ENCODE measurements at places on chromosomes 2 and 18. TPM values are rescaled to one million over a fixed set of nuclear protein-coding genes. Genes with fewer than 3 reads are reported as not detected.
A peak's percentile ranks its signal among the peaks of the same experiment; 100 is the strongest.

GRCh38 chr2:10519394-10519740 is 71.2 kb upstream of the ODC1 start:
- peak; percentile 46 for DNase-seq

DNA sequence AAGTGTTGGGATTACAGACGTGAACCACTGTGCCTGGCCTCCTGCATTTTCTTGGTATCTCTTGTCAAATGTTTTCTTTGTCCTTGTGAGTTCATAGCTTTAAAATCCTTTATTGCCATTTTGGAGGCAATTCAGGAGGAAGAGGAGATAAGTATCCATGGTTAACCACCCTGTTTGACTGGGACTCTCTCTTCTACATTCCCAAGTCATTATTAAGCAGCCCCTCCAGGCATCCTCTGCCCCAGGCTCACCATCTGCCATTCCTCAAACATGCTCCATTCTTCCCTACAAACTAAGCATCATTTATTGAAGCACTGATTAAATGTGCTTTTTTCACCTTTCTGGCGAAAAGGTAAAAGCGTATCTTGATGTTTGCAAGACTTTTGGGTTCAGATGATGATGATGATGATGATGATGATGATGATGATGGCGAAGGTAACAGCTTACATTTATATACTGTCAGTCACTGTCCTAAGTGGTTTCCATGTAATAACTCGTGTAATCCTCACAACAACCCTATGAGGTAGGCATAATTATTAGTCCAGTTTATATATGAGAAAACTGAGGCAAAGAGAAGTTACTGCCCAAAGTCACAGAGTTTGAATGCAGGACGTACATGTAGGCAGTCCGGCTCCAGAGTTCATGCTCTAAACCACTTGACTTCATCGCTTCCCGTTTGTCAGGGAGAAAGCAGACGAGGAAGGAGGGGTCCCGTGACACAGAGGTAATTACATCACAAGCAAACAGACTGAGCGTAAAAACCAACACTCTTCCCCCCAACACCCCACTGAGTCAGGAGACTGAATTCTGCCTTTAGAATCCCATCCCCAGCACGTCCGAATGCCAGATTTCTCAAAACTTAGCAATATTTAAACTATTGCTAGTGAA is 69.7 kb upstream of the ACKR3 start:
- DNase-seq: no peak

- no peak for DNase-seq
Observed at GRCh38 chr18:68555879-68556301, 159.0 kb downstream of the TMX3 start.

DNA sequence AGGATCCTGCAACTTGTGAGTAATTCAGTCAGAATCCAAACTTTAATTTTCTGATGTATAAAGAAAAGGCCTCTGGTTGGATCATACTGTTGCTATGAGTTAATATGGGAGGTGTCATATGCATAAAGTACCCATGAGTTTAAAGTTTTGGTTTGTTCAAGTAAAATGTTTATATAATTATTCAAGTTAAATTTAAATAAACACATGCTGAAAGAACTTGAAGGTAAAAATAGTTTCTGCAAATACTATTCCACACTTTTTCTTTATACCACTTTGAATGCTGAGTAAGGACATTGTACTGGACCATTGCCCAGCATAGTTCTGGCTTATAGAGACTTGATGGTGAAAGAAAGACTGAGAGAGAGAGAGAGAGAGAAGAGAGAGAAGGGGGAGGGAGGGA is 30.7 kb downstream of the PKP4 start:
- DNase-seq: no peak

DNA sequence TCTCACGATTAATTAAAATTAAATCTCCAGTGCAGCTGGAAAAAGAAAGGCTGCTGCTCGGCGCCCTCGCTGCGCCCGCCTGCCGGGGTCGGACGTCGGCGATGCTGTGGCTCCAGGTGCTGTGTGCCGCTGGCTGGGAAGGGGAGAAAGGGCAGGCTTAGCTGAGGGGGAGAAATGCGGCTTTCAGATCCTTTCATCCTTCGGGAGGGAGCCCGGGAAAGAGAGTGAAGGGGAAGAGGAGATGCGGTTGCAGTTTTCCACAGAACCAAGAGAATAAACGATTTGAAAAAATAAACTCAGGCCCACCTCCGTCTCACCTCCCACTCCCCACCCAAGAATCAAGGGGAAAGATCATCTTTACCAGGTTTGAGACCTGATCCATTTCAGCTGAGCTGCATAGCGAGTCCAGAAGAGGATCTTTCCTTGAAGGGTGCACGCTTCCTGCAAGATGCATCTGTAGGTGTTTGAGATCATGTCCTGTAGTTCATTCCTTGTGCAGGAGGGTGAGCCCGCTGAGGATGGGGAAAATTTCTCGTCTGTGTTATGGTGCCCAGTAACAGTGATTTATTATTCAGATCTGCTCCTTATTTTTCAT is 495 bp downstream of the TMEM169 start:
- DNase-seq: no peak

GRCh38 chr2:84972932-84973331 is 2.0 kb downstream of the KCMF1 start:
- no peak for DNase-seq

- no peak for DNase-seq
Observed at GRCh38 chr2:197292619-197293018, 18.0 kb downstream of the ANKRD44 start.

DNA sequence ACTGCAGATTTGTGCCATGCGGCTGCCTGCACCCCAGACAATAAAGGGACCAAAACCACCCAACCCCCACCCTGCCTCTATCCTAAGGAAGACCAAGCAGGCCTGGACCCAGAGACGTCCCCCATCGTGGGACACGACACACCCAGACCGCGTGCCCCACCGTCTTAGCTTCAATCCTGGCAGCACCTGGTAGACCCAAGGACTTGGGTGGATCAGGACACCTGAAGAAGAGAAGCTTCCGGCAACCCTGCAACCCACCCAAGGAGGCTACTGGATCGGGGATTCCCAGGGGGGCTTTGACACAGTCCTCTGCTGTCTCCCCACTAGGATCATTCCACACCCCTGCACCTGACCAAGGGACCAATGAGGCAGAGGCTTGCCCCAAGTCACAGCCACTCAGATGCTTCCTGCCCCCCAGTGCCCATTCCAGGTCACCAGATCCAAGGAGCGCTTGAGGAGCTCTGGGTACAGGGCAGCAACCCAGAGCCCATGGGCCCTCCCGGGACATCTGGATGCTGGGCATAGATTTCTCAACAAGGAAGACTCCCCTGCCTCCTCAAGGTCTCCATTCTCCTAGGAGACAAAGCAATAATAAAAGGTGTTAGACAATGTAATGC is 3.6 kb downstream of the ALPI start:
- peak; percentile 38 for DNase-seq

DNA sequence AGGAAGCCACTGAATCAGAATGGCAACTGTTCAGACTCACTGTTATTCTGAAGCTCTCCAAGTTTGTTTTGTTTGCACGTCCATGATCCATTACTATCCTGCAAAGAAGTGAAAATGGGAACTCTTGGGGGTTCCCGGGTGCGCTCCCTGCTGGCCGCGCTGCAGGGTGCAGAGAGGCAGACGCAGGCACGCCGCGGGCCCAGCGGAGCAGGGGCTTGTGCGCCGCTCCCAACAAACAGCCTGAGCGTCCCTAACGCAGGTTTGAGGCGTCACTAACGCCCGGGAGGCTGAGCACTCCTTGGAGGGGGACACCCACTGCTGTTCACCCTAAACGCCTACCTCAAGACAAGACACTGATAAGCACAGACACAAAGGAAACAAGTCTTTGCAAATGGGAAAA is 14.3 kb upstream of the PIEZO2 start:
- DNase-seq: no peak

DNA sequence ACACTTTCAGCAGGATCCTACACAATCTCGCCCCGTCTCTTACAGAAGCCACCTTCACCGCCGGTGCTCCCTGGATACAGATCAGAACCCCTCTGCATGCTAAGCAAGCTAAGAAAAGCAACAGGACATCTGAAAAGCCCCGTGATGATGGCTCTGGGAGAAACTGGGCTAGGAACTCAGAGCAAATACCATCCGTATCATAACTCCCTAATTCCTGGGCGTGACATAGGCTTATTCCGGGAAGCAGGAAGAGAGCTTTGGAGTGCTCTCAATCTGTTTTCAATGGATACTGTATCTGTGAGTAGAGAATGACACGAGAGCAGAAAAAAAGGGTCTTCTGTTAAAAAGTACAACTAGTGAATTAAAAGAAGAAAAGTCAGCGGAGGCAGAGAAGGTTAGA is 121.6 kb downstream of the SPP2 start:
- DNase-seq: no peak

DNA sequence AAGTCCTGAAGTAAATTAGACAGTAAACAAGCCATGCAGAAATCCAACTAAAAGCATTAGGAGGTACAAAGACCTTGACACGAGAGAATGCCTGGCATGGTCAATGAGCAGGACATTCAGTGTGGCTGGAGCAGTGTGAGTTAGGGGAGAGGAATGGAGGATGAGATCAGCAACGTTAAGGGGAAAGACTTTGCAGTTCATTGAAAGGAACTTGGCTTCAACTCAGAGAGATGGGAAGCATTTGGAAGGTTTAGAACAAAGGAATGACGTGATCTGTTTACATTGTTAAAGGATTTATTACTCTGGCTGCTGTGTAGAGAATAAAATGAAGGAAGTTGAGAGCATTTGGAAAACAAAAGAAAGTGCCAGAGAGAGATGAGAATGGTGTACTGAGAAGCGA is 621.3 kb downstream of the XIRP2 start:
- no peak for DNase-seq

DNA sequence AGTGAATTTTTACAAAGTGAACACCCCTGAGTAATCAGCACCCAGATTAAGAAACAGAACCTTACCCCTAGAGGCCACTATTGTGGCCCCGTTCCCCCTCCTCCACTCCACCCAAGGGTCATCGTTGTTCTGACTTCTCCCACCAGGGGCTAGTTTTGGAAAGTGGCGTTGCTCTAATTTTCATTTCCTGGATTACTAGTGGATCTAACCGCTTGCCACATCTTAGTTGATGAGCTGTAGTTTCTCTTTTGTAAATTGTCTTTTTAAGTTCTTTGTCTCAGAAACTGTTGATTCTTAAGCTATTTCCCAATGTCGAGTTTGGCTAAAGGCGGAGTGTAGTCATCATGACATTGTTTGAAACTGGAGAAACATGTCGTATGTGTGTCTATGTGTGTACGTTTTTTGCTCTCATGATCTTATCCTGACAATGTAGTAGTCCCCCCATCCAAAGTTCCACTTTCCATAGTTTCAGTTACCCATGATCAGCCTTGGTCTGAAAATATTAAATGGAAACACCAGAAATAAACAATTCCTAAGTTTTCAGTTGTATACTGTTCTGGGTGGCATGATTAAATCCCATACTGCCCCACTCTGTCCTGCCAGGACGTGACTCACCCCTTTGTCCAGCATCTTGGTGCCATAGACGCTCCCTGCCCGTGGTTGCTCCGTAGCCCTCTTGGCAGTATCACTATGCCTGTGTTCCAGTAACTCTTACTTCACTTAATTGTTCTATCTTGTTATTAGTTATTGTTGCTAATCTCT is 71.0 kb upstream of the SP3 start:
- peak; percentile 66 for DNase-seq

GRCh38 chr2:41294331-41294730 is 753.5 kb upstream of the PKDCC start:
- DNase-seq: no peak

GRCh38 chr2:15840148-15840547 is 100.2 kb upstream of the MYCN start:
- no peak for DNase-seq

- no peak for DNase-seq
Observed at GRCh38 chr2:185279999-185280398, 458.6 kb upstream of the FSIP2 start.

DNA sequence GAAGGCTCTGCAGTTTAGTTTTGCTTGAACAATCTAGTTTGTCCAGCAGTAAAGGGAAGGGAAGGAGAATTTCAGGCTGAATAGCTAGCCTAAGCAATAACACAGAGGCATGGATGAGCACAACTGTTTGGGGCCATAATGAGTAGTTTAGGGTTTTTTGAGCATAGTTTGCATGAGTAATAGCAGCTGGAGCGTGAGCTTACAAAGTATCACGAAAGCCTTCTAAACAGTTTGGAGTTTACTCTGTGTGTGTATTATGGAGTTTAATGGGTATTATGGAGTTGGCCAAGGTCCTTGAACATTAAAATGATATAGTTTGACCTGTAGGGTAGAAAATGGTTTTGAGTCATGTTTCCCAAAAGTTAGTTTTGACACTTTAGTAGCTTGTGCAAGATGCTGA is 782.3 kb downstream of the ERBB4 start:
- no peak for DNase-seq

GRCh38 chr2:85666435-85667316 is 1.3 kb downstream of the SFTPB start:
- peak; percentile 68 for DNase-seq

- DNase-seq: no peak
Observed at GRCh38 chr2:47346-47725, 1.0 kb upstream of the FAM110C start.

DNA sequence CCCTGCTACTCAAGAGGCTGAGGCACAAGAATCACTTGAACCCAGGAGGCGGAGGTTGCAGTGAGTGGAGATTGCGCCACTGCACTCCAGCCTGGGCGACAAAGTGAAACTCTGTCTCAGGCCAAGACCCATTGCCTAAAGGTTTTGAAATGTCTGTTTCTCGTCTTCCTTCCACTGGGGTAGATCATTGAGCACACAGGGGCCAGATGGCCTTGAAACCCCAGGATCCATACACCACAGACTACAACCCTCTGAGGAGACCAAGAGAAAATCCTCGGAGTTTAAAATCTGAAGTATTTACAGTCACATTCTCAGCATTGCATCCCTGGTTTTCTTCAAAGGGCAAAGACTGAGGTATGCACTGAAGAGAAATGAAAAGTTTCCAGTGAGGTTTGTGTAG is 7.1 kb upstream of the EPAS1 start:
- DNase-seq: no peak

GRCh38 chr2:54840559-54841468 is 117.4 kb downstream of the EML6 start:
- no peak for DNase-seq

- DNase-seq: no peak
Observed at GRCh38 chr2:69652206-69652605, 8.7 kb upstream of the AAK1 start.

GRCh38 chr2:173571021-173571821 is 216.5 kb downstream of the CDCA7 start:
- DNase-seq: no peak

GRCh38 chr2:154386186-154386585 is 312.3 kb upstream of the KCNJ3 start:
- no peak for DNase-seq

- DNase-seq: no peak
Observed at GRCh38 chr2:11092701-11093335, 62.4 kb upstream of the SLC66A3 start.

The TRIM43 gene
- not detected for total RNA-seq

The BMP10 gene
- not detected for total RNA-seq

The RAB27B gene
- total RNA-seq: 0.27 TPM

The IMMT gene
- 48.2 TPM for total RNA-seq

The POTEI gene
- not detected for total RNA-seq

The FBXO15 gene
- 0.36 TPM for total RNA-seq

The PRKAG3 gene
- total RNA-seq: not detected

The CHRNG gene
- not detected for total RNA-seq

The MSTN gene
- total RNA-seq: 0.33 TPM

The EML6 gene
- 1.9 TPM for total RNA-seq

The PAX8 gene
- 0.41 TPM for total RNA-seq

The ACTG2 gene
- 3,612 TPM for total RNA-seq

The LANCL1 gene
- 37.7 TPM for total RNA-seq

The SCTR gene
- not detected for total RNA-seq

The LYPD6 gene
- total RNA-seq: 1.4 TPM

The PARD6G gene
- 13.0 TPM for total RNA-seq

The STK17B gene
- 15.7 TPM for total RNA-seq

The ZNF142 gene
- total RNA-seq: 14.6 TPM

Data from sigmoid colon (tissue), 7 donors.